Stimulated activated CD8-positive, alpha-beta memory T cell treated with anti-CD3 and anti-CD28 coated beads, Interleukin-4, amount 100 ng/mL, for 1 hour (primary cell): ENCODE measurements at places on chromosomes 3 and 15.

DNA sequence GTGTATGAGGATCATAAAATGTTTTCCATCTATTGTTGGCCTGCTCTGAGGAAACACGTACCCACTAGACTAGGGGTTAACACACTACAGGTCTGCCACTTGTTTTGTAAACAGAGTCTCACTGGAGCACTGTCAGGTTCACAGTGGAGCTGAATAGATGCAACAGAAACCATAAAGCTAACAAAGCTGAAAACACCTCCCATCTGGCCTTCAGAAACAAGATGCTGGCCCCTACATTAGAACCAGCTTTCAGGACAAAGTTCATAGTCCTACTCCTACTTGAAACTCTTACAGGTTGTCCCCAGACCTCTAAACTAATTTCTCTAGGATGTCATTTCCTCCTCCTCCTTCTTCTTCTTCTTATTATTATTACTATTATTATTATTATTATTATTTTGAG is 42.3 kb downstream of the SNX4 start:
- no peak for DNase-seq

DNA sequence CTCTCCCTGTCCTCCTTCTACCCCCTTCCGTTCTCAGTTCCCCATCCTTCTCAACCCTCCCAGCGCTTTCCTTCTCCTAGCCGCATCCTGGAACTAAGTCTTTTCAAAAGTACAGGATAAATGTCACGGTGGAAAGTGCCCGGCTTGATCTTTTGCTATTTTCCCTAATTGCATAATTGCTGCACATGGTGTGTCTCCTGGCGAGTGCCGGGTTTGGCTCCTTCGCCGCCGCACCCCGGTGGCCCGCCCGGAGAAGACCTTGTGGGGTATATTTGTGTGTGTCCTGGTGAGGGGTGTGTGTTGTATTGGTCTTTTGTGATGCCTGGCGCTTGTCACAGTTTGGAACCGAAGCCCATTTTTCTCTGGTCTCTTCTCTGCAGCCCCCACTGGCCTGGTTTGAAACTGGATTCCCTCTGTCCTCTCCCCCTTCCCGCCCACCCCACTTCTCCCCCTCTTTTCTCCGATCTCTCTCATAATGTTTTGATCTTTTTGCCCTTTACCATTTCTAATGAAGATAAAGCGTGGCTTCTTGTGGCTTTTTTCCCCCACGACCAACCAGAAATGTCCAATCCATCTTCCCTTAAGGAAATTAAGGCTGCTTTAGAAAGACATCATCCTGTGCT is 692 bp downstream of the UBE2E2 start:
- no peak for DNase-seq

DNA sequence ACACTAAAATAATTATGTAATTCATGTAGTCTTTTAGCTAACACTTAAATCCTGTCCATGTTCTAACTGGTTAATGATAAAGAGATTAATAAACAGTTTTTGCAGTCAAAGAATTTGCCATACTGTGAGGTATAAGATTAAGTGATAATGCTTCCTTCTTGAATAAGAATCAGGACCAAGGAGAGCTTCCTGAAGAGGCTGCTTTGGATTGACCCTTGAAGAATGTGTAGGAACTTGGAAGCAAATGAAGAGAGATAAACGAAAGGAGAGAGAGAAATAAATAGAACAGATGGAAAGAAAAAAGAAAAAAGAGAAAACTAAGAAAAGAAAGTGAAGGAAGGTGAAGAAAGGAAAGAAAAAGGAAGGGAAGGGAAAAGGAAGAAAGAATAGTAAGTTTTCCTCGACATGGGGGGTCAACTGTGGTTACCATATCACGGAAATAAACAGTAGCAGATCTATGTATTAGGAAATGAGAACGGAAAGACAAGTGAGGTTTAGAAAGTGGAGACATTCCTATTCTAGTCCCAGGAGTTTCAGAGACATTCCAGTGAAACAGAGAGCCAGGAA is 539.8 kb downstream of the FGF12 start:
- DNase-seq: no peak

DNA sequence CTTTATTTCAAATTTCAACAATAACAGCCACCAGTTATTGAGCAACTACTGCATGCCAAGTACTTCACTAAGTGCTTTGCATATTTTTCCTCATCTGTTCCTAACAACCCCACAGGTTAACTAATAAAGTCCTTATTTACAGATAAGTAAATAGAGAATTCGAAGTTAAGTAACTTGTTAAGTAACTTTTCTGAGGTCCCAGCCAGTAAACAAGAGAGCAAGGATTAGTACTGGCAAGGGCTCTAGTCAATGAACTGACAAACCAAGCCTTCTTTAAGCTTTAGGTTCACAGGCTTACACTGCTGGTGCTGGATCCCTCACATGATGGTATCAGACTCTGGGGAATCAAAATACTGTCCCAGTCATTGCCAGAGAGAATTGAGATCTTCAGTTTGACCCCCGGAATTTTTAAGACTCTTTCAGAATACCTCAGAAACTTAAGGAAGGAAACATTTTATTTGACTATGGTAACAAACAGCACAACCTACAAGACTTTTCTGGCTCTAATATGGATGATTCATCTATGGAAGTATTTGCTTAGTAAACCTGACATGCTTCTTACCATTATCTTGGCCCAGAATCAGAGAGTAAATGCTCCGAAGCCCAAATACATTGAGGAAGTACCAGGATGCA is 16.5 kb downstream of the EMC3 start:
- no peak for DNase-seq

DNA sequence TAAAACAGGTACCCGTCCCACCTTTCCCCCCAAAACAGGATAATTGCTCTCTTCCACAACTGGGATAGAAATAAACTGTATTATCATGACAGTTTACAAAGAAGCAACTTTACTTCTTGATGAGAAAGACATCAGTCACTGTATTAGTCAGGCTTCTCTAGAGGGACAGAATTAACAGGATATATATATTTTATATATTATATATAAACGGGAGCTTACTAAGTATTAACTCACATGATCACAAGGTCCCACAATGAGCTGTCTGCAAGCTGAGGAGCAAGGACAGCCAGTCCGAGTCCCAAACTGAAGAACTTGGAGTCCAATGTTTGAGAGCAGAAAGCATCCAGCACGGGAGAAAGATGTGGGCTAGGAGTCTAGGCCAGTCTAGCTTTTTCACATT is 18.4 kb upstream of the PLSCR4 start:
- DNase-seq: no peak
